NCI-H510A treated with DMSO at 0.1 percent for 48 hours (cell line): ENCODE measurements at places on chromosomes 1 and 21.
A peak's percentile ranks its signal among the peaks of the same experiment; 100 is the strongest.

DNA sequence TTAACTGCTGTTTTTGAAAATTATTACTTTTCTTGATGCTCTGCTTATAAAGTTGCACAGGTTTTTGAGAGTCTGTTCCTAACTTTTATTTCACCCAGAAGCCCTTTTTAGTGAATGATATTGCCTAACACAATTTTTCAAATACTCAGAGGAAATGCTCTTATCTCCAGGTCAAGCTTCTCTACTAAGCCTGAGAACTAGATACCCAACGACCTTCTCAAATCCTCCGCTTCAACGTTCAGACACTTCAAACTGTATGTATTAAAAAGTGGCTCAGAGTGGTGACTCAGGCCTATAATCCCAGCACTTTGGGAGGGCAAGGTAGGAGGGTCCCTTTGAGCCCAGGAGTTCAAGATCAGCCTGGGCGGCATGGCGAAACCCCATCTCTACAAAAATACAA, 88.5 kb downstream of the ASH1L start:
- no peak for DNase-seq

- no peak for DNase-seq
Measured at GRCh38 chr1:91754348-91754747, 131.6 kb downstream of the TGFBR3 start.

GRCh38 chr1:119416006-119416640, 1.2 kb downstream of the HSD3B2 start:
- DNase-seq = no peak

DNA sequence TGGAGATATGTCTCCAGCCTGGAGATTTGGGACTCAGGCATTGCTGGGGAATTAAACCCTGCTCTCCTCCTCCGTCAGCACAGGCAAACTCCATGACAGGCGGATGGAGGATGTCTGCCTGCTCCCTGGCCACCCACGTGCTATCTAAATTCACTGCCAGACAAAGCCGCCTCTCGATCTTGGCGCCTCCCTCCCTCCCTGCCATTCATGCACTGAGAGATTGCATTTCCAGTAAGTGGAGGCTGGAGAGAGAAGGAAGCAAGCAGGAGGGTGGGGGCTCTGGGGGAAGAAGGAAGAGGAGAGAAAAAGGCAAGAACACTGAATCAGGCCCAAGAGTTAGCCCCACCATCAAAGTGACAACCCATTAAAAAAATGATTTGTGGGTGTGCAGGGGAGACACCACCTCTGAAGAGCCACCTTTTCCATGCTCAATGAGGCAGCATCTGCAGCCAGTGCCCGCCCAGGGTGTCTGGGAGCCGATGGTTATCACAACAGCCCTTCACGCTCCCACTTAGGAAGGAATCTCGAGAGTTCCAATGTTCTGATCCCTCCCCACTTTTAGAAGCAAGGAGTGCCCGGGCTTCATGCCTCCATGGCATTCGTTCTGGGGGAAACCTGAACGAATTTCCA, 183.0 kb downstream of the HIVEP3 start:
- peak; percentile 43 for DNase-seq

DNA sequence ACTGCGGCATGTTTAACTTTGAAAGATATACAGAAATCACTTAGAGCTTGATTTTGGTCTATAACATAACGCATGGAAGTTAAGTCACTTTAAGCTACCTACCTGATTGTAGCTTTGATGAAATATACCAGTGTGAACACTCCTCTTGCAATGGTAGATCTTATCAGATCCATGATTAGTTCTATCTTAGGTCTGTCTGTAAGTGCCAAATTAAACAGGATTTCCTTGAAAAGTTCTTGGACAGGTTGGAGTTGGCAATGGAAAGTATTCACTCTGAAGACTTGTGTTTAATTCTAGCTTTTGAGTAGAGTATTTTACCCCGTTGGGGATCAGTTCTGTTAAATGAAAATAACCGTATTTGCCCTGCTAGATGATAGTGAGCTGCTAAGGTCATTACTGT, 4.1 kb upstream of the ADGRL4 start:
- DNase-seq = no peak

GRCh38 chr1:204616641-204617040, 68.9 kb downstream of the LRRN2 start:
- DNase-seq = no peak

DNA sequence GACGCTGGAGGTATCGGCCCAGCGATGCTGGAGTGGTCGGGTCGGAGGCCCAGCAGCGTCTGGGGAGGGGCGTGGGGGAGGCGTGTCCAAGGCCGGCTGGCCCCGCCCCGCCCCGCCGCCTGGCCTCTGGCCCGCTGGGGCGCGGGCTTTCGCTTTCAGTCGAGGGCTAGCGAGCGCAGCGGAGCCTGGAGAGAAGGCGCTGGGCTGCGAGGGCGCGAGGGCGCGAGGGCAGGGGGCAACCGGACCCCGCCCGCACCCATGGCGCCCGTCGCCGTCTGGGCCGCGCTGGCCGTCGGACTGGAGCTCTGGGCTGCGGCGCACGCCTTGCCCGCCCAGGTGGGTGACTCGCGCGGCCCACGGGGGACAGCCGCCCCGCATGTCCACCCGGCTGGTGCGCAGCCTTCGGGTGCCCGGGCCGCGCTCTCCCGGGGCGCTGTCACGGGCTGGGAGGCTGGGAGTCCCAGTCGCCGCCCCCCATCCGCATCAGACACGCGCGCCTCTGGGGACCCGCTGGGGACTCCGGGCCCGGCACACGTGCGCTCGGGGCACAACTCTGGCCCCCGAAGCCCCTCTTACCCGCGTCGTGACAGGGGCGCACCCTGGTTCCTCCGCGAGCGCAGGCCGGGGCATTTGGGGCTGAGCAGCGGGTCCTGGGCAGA, at the start of gene TNFRSF1B:
TSS of gene TNFRSF1B (plus strand) at position 158 of the 659 bp plus-strand sequence. CDS start at position 259, 101 bp downstream.
- peak; percentile 45 for DNase-seq
